ENCODE measurements at places on chromosomes 7 and 10.

- no peak for DNase-seq
Observed at GRCh38 chr10:11397077-11397965, 214.1 kb downstream of the USP6NL start.

GRCh38 chr7:155531681-155532080 lies 14.7 kb downstream of the CNPY1 start:
- no peak for DNase-seq

- no peak for DNase-seq
Observed at GRCh38 chr7:89607792-89608191, 546.5 kb upstream of the STEAP1 start.

GRCh38 chr10:29106287-29106686 lies 182.6 kb upstream of the LYZL1 start:
- DNase-seq: no peak

DNA sequence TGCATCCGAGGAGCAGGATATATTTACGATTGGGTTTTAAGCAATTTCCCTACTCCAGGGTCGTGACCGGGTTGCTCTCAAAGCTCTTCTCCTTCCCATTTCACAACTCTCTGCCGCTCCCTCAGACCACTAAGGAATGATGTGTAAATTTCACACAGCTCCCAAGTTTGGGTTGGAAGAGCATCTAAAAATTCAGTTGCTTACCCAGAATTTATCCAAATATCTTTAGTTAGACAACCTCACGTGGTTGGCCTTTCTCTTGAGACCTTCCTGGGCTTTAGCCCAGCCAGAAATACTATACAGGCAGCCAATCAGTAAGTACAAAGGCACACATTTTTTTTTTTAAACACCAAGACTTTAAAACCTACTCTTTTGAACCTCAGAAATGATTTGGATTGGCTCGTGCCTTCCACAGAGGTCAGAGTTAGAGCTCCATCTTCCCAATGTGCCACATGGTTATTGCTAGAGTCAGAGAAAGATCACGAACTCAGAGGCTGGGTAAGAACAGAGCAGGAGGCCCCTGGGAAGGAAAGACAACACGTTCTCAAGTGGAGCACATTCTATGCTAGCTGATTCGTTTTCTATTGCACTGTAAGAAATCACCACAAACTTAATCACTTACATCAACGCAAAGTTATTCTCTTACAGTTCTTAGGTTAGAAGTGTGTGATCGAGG lies 335.4 kb upstream of the MGMT start:
- DNase-seq: no peak

DNA sequence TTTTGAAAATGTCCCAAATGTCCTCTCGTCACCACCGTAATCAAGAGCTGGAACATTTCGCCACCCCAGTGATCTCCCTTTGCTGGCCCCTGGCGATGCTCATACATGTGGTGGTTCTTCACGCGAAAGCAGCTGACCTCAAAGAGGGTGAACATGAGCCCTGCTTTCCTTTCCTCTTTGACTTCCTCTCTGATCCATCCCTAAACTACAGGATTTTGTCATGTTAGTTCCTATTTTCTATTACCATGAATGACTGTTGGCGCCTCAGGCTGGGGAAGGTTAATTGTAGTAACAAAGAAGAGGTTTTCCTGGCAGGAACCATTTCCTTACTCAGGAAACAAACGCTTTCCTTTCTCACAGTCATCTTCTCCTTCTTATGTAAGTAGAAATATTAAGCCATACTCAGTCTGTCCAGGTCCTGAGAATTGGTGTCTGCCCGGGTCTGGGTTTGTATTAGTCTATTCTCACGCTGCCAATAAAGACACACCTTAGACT lies 114.5 kb downstream of the INSYN2A start:
- no peak for DNase-seq

- DNase-seq: no peak
Observed at GRCh38 chr7:73834626-73835191, 3.9 kb downstream of the CLDN4 start.

DNA sequence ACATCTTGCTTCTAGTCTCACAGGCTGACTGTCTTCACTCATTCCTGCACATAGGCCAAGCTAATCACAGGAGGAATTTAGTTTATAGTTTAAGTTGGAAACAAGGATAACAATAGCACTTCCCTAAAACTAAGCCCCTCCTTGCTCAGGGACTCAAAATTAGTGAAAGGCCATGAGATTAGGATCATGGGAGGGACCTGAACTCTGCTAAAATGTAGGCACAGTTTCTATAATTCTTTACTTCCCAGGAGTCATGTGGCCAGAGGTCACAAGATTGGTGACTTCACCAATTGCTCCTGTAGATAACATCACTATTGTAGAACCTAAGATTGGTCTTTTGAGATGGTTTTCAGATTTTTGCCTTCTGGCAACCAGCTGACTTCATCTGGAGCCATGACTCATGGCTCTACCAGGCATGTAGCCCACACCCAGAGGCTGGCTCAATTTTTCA lies 14.8 kb upstream of the UPP1 start:
- no peak for DNase-seq

- DNase-seq: no peak
Observed at GRCh38 chr7:147570390-147570789, 1020.2 kb upstream of the C7orf33 start.

- DNase-seq: no peak
Observed at GRCh38 chr10:131729361-131729760, 171.4 kb upstream of the PPP2R2D start.

- peak; percentile 56 for DNase-seq
Observed at GRCh38 chr10:3803927-3804741, 19.1 kb upstream of the KLF6 start.

DNA sequence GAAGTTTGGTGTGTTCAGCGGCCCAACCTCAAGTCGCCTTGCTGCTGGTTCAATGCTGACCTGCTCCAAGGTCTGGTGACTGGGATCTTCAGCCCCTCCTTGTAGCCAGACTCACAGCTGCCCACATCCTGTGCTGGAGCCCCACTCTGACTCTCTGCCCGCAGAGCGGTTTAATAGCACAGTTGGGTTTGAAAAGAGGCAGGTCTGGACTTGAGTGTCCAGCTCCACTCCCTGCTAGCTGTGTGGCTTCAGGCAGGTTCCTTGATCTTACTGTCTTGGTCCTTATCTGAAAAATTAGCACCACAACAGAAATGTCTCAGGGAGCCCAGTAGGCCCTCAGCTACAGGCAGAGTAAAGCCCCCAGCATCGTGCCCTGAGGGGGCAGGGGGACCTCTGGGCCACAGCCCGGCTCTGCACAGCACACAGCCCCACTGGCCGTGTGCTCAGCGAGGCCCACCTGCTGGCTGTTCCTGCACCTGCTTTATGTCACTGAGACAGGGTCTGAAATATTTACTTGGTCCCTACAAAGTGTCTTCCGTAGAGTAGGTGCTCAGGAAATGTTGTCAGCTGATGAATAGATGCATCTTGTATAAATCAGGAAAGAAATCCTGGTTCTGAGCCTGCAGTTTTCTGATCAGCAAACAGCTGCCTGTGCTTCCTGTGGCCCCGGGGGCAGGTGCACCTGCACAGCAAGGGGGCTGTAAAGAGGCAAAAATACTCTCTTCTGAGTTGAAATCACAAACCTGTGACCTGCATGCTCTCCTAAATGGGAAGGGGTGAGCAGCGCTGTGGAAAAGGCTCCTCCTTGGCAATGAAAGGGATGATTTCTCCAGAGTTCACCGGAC lies 155.5 kb downstream of the SVIL start:
- DNase-seq: no peak

- DNase-seq: no peak
Observed at GRCh38 chr7:54632696-54633095, 90.5 kb downstream of the VSTM2A start.

GRCh38 chr10:10165415-10165814 lies 852.3 kb upstream of the CELF2 start:
- no peak for DNase-seq

DNA sequence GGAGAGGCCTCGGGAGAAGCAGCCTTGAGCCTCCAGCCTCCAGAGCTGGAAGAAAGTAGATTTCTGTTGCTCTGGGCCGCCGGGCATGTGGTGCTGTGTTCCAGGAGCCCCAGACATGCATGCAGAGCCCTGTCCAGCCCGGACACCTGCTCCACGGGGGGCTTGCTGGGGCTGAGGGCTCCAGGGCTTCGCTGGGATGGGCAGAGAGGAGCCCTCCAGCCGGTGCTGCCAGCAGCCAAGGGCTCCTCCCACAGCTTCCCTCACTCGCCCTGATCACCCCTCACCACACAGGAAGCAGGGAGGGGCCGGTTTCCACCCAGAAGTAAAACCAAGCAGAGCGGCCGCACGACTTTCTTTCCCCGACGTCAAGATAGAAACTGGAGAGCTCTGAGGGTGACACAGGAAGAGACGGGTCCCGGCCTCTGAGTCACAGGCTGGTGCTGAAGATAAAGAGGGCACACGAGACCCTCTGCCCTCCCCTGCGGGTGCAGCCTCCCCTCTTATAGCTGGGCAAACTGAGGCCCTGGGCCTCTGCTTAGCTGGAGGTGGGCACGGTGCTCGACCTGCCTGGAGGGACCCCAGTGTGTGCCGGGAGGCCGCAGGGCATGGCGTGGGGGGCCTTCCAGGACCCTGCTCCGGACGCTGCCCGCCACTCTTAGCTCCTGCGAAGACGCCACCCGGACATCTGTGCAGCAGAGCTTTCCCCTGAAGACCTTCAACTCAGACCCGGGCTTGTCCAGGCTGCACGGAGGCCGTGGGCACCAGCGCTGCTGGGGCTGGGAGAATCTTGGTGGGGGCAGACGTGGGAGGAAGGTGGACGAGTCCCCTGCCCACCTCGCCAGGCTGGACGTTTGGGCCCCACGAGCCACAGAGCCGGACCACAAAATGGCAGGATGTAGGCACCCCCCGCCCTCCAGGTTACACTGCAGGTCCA lies 31.1 kb downstream of the ADAP1 start:
- peak; percentile 88 for DNase-seq

- DNase-seq: no peak
Observed at GRCh38 chr7:142685877-142686508, 63.3 kb upstream of the PRSS1 start.

DNA sequence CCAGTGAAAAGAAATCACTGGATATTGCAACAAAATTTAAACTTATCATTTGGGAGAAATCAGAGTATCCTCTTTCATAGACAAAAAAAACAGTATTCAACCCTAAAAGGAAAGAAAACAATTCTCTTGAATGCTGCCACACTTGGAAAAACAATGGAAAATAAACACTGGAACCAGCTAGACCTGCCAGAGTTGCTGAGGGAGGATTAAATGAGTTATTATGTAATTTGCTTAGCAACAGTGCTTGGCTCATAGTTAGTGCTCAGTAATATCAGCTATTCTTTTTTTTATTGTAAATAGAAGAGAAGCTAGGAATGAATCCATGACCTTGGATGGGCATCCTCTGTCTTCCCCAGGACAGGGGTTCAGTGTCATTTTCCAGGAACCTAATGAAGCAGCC lies 11.0 kb upstream of the ZNF273 start:
- no peak for DNase-seq

DNA sequence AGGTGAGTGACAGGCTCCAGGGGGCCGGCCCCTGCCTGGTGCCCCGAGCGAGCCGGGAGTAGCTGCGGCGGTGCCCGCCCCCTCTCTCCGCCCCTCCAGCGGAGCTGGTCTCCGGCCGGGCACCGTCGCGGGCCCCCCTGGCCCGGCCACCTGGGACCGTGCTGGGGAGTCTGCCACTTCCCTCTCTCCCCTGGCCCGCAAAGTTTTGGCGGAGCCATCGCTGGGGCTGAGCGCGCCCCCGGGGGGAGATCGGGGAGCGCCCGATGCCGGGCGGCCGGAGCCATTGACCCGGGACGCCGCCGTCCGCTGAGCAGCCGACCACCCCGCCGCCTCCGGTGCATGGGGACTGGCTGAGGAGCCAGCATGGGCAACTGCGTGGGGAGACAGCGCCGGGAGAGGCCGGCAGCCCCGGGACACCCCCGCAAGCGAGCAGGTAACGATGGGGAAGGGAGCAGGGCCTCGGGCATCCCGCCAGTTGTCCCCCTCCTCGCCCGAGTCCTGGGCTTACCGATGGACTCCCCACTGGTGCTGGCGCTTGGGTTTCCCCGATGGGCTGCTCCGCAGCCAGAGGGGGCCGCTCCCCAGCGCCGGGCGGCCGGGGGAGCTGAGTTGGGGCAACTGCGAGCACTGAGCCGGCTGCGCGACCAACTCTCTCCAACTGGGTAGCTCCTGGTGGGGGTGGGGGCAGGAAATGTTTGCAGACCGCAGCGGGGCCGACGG lies at the start of gene UBTD1:
Gene UBTD1, plus strand, starts transcription at position 84 of the 720 bp plus-strand sequence. Its CDS starts 280 bp downstream, at position 364.
- DNase-seq: no peak

DNA sequence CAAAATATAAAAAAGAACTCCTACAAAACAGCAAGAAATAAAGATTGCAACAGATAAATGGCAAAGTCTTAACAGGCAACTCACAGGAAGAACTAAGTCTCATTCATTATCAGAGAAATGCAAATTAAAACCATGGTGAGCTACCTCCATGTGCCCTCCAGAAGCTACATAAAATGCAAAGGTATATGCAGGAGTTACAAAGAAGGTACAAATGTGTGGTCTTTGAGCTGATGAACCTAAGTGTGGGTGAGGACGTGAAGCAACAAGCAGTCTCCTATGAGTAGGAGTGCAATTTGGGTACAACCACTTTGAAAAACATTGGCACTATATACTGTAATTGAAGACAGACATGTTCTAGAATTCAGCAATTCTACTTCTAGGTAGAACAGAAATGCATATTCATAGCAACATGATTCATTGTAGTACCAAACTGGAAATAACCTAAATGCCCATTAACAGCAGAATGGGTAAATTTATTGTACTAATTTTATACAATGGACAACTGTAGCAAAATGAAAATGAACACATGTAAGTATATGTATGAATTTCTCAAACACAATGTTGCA lies 61.6 kb upstream of the KCNMA1 start:
- no peak for DNase-seq

- DNase-seq: no peak
Observed at GRCh38 chr7:21103426-21104123, 316.9 kb upstream of the SP8 start.

Data from activated T-helper 1 cell treated with anti-CD3 and anti-CD28 coated beads, Interleukin-2, amount 50 U/mL, for 16 hours (primary cell).